ENCODE measurements at places on chromosomes 2 and 18.
A peak's percentile ranks its signal among the peaks of the same experiment; 100 is the strongest.

GRCh38 chr18:24631243-24632025, 171.0 kb downstream of the HRH4 start:
- DNase-seq: no peak

GRCh38 chr18:54134053-54134452, 90.4 kb downstream of the MBD2 start:
- DNase-seq: no peak

- no peak for DNase-seq
Measured at GRCh38 chr2:95287806-95288205, 9.3 kb upstream of the KCNIP3 start.

GRCh38 chr2:133644846-133645245, 76.6 kb upstream of the NCKAP5 start:
- DNase-seq: no peak

GRCh38 chr2:12219761-12220160, 473.3 kb downstream of the LPIN1 start:
- DNase-seq: no peak

- no peak for DNase-seq
Measured at GRCh38 chr2:16407358-16407757, 258.3 kb downstream of the CYRIA start.

GRCh38 chr2:120267348-120267747, 14.7 kb downstream of the RALB start:
- no peak for DNase-seq

- DNase-seq: no peak
Measured at GRCh38 chr2:22420076-22420475, 964.9 kb upstream of the KLHL29 start.

DNA sequence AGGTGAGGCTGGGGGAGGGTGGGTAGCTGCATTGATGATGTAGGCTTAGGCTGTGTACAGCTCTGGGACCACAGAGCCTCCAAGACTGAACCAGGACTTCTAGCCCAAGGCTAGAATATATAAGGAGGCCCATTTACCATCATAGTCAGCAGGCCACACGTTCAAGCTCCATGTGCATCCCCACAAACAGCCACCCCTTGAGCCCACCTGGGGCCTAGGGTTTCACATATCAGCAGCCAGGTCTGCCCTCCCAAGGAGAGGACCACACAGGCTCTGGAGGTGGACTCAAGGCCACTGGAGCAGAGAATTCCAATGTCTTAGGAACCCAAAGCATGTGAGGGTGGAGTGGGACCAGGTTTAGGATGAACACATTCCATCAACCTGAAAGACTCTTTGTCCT, 230.5 kb downstream of the TTC32 start:
- no peak for DNase-seq

DNA sequence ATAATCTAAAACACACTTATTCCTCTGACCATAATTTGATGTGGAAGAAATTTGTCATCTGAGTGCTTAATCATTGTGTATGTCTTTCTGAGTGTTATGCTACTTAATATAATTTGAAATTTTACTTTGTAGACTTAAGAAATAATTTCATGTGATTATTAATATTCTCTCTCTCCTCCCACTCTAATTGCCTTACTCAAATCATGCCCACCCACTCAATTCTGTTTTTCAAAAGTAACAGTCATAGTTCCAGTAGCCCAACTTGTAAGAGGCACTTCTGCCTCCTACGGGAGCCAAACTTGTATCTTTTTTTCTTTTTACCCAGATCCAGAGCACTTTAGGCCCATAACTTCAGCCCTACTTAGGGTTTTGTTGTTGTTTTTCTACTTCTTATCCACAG, 18.5 kb upstream of the KYNU start:
- DNase-seq: no peak

DNA sequence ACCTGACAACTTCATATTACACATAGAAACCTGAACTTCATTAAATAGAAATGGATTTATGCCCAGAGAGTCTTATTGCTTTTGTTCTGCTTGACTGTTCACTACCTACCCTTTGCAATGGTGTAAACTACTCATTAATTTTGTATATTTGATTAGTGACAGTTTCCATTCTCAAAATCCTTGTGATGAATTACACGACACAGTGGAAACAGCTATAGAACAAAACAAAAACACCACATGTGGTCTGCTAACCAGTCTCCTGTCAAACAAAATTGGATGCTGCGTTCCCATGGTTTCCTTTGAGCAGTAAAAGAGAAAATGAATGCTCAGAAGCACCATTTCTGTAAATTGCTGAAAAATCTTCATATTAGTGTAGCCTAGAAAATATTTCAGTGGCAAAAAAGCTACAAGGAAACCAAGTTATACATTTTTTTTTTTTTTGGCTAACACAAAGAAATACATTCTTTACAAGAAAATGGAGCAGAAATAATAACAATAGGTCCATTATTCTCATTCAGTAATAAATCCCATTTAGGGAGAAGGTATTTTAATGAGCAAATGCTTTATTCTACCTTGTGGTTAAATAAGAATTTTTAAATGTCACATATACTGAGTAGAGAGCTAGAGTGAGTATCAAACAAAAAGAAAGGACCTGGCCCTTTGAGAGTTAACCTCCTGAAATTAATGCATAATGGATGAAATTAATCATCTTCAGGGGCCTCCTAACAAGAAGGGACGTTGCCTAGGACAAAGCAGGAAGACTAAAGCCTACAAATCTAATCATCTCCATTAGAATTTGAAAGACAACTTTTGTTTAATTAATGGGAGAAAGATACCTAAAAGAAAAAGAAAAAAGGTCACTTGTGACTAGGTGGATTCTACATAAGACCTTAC, 355.1 kb upstream of the ZC3H15 start:
- no peak for DNase-seq

GRCh38 chr2:181285116-181285515, 172.1 kb upstream of the ITGA4 start:
- no peak for DNase-seq

DNA sequence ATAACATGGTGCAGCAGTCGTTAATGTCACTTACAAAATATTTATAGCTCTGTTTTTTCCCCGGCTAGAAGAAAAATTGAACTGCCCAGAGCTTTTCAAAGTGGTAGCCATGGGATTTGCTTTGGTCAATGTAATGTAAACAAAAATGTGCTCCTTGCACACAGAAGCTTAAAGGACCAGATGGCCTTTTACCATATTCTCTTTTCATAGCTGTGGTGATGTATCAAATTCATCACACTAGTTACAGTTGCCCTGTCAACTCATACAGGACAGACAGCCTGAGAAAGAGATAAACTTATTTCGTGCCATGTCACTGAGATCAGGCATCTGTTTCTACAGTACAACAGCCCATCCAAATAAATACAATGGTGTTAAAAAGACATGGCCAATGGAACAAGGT, 368.1 kb upstream of the CDH19 start:
- no peak for DNase-seq

DNA sequence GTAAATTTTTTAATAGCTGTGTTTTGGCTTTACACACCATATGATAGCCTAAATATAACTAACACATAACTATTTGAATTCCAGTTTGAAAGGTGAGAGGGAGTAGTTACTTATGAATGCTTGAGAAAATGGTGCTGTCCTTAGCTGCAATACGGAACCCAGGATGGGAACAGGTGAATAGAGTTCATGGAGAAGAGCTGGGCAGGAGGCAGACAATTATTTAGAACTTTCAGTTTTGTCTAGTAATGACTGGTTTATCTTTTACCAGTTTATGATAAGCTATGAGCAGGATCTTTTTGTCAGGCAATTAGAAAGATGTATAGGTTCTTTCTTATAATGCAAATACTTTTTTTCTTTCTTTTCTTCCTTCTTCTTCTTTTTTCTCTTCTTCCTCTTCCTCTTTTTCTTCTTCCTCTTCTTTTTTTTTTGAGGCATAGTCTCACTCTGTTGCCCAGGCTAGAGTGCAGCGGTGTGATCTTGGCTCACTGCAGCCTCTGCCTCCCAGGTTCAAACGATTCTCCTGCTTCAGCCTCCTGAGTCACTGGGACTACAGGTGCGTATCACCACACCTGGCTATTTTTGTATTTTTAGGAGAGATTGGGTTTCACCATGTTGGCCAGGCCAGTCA, 25.9 kb downstream of the UBR3 start:
- DNase-seq: no peak

GRCh38 chr18:77486985-77487384, 237.3 kb downstream of the GALR1 start:
- no peak for DNase-seq

DNA sequence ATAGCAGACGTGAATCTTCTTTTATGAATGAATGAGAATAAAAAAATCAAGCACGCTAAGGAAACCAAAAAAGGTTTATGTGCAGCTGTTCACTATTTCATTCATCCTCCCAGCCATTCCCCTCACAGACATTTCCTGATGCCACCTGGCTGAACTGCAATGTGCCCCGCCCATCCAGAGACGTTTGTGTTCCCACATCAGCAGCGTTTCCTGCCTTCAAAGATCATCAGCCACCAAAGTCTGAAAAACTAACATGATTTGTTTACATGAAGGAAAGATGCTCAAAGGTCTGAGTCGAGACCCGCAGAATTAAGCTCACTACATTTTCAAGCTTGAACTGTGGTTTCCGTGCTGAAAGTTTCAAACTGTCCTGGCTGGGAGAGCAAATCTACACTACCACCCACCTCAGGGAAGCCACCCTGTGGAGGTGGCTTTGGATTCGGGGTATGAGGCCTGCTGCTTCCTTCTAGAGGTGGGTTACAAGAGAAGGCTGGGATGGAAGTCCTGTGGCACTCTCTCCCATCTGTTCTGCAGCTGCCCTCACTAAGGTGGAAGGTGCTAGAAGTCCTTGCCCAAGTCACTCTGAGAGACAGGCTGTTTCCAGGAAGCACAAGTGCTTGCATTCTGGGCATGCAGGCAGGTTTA, 201.3 kb upstream of the OSR1 start:
- DNase-seq: no peak

GRCh38 chr18:55268628-55269275, 309.5 kb upstream of the CCDC68 start:
- DNase-seq: no peak

DNA sequence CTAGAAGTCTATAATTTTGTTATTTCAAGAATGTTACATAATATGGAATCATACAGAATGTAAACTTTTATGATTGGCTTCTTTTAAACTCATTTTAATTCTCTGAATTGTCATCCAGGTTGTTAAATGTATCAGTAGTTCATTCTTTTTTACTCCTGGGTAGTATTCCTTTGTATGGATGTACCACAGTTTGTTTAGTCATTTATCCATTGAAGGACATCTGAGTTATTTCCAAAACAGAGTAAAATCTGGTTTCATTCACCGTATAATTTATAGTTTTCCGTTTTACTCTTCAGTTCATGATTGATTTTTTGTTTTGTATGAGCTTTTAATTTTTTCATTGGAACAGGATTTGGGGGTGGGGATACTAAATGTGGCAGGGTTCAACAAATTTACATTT, 132.4 kb downstream of the PMS1 start:
- no peak for DNase-seq

- DNase-seq: no peak
Measured at GRCh38 chr2:218323526-218324472, 31.5 kb upstream of the TMBIM1 start.

DNA sequence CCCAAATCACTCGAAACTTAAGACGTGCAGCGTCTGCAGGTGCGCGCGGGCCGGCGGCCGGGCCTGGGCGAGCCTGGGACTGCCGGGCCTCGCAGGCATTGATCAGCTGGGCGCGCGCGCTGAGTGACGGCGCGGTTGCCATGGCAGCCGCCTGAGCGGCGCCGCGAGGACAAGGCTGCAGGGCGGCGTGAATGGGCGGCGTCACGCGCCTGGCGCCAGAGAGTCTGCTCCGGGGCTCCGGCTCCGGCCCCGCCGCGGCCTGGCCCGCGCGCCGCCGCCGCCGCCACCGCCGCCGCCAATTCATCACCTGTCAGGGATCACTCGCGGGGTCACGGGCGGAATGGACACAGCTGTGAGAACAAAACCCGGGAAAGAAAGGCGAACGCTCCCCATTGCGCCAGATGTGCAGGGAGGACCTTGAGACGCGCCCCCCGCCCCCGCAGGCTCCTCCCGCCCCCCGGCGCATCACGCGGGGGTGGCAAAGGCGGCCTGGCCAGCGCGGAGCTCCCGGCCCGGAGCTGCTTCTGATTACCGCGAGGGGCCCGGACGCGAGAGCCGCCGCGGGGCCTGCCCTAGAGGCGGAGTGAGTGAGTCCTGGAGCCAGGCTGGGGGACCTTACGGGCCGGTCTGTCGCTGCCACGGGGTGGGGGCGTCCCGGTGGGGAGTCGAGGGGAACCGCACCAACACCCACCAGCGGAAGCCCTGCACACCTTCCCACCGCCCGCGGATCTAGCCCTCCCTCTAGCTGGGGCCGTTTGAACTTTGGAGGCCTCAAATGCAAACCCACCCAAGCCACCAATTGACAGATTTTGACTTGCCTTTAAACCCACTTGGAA, 2.9 kb upstream of the ID2 start:
- DNase-seq: peak; percentile 84

DNA sequence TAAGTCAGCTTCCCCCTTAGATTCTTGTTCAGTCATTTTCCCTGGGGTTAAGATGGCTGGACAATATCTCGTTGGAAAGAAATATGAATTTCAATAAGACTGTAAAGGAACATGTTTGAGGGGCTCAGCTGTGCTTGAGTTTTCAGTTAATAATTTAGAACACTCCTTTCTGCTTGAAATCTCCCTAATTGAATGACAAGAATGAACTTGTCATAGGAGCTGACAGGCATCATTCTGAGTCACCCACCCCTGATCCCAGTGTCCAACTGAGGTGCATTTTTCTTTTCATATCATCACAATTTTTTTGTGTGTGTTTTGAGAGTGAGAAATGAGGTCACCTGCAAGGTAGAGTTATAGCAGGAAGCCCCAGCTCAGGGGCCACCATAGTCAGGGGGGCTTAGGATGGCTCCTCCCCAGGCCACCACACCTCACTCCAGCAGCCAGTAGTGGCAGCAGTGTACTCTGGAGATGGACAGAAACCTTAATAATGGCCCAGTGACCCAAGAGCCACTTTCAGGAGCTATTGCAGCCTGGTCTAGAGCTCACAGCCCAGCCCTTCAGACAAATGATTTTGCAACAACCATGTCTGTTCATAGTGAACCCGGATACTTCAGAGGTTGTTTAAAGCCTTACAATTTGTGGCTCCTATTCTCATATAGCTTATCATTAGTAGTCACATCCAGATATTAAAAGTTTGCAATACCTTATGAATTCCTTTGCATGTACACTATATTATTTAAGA, 174.5 kb downstream of the MAIP1 start:
- DNase-seq: no peak

DNA sequence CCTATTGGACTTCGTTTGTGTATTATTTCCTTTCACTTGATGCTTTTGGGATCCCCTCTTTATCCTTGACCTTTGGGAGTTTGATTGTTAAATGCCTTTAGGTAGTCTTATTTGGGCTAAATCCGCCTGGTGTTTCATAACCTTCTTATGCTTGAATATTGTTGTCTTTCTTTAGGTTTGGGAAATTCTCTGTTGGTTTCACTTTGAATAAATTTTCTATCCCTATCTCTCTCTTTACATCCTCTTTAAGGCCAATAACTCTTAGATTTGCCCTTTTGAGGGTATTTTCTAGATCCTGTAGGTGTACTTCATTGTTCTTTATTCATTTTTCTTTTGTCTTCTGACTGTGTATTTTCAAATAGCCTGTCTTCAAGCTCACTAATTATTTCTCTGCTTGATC, 354.7 kb downstream of the PARD3B start:
- no peak for DNase-seq

GRCh38 chr2:191318729-191319078, 73.5 kb downstream of the MYO1B start:
- no peak for DNase-seq

- no peak for DNase-seq
Measured at GRCh38 chr2:157087373-157088002, 170.0 kb upstream of the GALNT5 start.

- no peak for DNase-seq
Measured at GRCh38 chr18:25180973-25181548, 170.9 kb downstream of the ZNF521 start.

All from activated T-helper 2 cell treated with anti-CD3 and anti-CD28 coated beads, Interferon-gamma antibody, Interleukin-2, Interleukin-4, amounts not matched to agents 10 μg/mL and 5 μg/mL and 100 μg/mL, durations not matched to agents 14 hours and 24 hours and 36 hours (primary cell).